WTC11 (cell line): ENCODE measurements at places on chromosomes 5 and 9. TPM values are rescaled to one million over a fixed set of nuclear protein-coding genes. Genes with fewer than 3 reads are reported as not detected.

DNA sequence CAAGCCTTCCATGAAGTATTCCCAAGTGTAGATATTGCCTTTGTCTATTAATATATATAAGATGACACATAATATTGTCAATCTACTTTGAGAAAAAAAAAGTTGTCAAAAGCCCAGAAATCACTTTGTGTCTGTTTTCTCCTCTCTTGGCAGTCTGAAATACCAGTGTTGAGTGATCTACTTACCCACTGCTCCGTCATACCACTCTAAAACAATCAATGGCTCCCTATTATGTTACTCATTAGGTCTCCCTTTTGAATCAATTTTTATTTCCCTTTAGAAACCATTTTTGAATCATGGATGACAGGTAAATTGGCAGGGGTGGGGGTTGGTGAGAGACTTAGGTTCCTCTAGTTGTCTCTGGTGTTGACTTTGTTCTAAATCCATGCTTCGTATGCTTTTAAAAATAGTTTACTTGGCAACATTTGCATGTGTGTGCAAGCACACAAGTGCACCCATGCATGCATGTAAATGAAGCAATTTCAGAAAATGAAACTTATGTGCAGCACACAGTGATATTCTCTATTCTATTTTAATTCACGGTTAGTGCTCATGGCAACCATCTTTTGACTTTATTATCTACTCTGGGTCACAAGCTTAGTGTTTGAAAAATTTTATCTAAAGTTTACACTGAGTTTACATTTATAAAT is 378.9 kb downstream of the RAB3C start:
- peaks cover 6% of the 10 kb centered on the region for H3K4me1 ChIP-seq
- DNase-seq = no peak

DNA sequence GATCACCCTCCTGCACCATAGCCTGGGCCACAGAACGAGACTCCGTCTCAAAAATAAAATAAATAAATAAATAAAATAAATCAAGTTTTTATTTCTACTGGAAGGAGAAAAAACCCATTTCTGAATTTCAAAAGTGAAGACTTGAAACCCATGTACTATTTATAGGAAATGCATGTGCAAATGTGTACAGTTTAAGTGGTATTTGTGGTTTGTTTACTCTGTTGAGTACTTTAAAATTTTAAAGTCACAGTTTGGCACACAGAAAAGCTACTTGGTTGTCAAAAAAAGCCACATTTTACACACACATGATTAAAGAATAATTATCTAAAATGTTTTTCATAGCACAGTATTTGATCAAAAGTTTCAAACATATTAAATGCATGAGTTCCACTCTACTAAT is 43.6 kb downstream of the NR3C1 start:
- H3K27me3 ChIP-seq = no peaks in the 10 kb centered on the region
- no peak overlapping the region for H3K27ac ChIP-seq
- peaks cover 16% of the 10 kb centered on the region for H3K36me3 ChIP-seq
- H3K4me3 ChIP-seq = no peak overlapping the region

GRCh38 chr9:28320616-28321015 is 747.3 kb upstream of the C9orf72 start:
- no peak overlapping the region for H3K4me3 ChIP-seq
- no peaks in the 10 kb centered on the region for H3K27me3 ChIP-seq
- DNase-seq = no peak
- no peak overlapping the region for H3K27ac ChIP-seq
- H3K4me1 ChIP-seq = peaks cover 12% of the 10 kb centered on the region

DNA sequence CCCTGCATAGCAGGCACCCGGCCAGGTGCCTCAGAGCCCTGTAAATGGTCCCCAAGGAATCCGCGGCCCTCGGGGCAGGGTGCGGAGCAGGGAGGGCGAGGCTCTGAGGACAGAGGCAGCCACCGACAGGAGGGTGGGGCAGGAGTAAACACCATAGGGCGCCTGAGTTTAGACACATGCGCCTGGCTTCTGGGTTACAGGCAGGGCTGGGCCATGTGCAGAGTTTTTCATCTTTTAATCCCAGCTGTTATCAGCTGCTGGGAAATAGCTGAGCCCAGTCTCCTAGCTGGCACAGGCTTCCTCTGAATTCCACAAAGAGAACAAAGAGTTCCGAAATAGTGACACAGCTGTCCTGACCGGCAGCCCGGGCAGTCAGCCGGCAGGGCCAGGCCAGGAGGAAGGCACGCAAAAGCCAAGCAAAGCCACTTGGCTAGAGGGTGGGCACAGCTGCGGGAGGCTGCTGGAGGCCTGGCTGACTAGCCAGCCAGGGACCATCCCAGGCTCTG is 98.9 kb upstream of the PHYKPL start:
- no peak for DNase-seq
- H3K36me3 ChIP-seq = no peaks in the 10 kb centered on the region
- peak overlapping the region; percentile 54; the same call in 1 of the 2 replicates for H3K27ac ChIP-seq
- H3K27me3 ChIP-seq = no peaks in the 10 kb centered on the region

Gene IL5
- total RNA-seq = not detected in 3 replicates

Gene REXO4
- total RNA-seq = 33.0 to 38.6 TPM (median 36.3 TPM) in 3 replicates

Gene FYB1
- total RNA-seq = 0.27 to 0.71 TPM (median 0.52 TPM) in 3 replicates

Gene SSBP2
- total RNA-seq = 24.9 to 29.7 TPM (median 27.8 TPM) in 3 replicates

Gene NIPBL
- 45.8 to 52.8 TPM (median 48.3 TPM) in 3 replicates for total RNA-seq

Gene MARCOL
- total RNA-seq = not detected in 3 replicates

Gene PCDHGA5
- 2.0 to 2.5 TPM (median 2.4 TPM) in 3 replicates for total RNA-seq

Gene GARNL3
- total RNA-seq = 17.8 to 22.4 TPM (median 20.3 TPM) in 3 replicates

Gene NR5A1
- 0.39 to 0.77 TPM (median 0.60 TPM) in 3 replicates for total RNA-seq

Gene TEK
- 2.5 to 3.1 TPM (median 2.5 TPM) in 3 replicates for total RNA-seq
